ENCODE measurements at places on chromosomes 6 and 20.

GRCh38 chr20:24957326-24958016 is 8.4 kb downstream of the CST7 start:
- DNase-seq, result no peak

DNA sequence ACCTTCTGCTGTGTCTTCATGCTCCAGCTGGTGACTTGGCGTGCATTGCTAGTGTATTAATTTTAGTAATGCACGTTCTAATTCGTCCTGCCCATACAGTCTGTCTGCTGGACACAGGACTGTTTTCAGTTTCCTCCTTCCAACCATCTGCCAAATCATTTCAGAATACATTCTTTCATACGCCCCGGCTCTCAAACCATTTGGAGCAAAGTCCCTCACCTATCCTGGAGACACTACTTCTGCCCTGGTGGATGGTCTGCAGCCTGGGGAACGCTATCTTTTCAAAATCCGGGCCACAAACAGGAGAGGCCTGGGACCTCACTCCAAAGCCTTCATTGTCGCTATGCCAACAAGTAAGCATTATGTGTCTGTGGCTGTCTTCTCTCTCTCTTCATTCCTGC is 60.5 kb downstream of the FNDC1 start:
- no peak for DNase-seq

DNA sequence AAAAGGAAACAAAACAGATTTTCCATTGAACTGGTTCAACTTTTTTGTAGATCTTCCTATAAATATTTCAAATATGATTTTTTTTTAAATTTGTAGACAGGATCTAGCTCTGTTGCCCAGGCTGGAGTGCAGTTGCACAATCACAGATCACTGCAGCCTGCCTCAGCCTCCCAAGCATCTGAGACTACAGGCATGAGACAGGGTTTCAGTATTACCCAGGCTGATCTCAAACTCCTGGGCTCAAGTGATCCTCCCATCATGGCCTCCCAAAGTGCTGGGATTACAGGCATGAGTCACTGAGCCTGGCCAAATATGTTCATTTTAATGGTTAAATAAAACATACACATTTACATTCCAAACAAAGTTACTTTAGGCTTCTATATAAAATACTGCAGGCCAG is 33.6 kb downstream of the SAMHD1 start:
- DNase-seq, result no peak

- DNase-seq, result no peak
These were observed 32.8 kb downstream of the PRDM1 start for GRCh38 chr6:106118835-106119431.

DNA sequence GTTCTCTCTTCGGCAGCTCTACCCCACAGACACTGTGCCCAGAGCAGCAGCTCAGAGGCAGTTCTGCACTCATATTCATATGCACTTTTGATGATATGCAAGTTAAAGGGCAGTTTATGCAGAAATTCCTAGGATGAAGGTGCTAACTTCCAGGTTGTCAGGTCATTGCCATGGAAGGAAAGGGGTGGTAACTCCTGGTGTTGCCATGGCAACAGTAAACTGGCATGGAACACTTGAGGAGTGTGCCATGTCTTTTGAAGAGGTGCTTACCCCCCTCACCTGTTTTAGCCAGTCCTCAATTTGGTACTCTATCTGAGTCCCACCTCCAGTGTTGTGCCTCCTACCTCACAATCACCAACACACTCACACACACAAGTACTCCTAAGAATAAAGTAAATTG is 539.4 kb upstream of the BTBD3 start:
- DNase-seq, result no peak

DNA sequence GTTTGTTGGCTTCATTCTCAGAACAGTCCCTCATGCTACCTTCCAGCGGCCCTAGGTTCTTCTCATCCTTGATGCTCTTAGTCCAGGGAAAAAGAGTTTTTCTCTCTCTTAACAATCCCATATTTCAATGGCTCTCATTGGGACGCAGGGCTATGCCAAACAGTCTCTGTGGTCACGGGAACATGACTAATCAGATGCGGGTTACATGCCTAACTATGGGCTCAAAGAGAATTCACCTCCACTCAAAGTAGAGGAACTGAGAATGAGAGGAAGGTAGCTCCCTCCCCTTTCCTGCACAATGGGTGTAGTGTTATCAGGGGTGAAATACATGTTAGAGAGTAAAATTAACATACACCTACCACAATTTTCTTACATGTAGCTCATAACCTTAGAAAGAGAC is 18.1 kb upstream of the ATRN start:
- no peak for DNase-seq

DNA sequence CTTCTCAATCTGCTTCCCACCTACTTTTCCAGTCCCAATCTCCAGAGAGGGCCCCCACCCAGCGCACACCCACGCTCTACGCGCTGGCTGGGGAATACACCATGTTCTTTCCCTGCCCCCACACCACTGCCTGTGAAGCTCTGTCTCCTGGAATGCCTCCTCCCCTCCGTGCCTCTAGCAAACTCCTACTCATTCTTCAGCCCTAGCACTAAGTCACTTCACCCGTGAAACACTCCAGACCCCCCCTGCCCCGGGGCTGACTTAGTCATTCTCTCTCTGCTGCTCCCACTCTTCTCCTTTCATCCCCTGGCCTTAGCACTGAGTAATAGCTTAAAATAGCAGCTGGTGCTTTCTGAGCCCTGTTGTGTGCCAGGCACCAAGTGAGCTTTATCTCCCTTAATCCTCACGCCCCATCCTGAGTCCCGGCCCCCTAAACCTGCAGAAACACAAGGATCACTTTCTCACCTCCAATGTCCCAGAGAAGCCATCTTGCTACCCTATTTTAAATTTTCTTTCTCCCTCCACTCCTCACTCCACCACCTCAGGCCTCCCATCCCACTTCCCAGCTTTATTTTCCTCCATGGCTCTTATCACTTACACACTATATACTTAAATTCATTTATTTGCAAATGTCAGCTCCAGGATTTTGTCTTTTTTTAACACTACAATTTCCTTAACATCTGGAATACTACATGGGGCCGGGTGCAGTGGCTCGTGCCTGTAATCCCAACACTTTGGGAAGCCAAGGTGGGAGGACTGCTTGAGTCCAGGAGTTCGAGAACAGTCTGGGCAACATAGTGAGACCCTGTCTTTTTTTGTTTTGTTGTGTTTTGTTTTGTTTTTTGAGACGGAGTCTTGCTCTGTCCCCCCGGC is 6.3 kb upstream of the PARD6B start:
- DNase-seq, result no peak

DNA sequence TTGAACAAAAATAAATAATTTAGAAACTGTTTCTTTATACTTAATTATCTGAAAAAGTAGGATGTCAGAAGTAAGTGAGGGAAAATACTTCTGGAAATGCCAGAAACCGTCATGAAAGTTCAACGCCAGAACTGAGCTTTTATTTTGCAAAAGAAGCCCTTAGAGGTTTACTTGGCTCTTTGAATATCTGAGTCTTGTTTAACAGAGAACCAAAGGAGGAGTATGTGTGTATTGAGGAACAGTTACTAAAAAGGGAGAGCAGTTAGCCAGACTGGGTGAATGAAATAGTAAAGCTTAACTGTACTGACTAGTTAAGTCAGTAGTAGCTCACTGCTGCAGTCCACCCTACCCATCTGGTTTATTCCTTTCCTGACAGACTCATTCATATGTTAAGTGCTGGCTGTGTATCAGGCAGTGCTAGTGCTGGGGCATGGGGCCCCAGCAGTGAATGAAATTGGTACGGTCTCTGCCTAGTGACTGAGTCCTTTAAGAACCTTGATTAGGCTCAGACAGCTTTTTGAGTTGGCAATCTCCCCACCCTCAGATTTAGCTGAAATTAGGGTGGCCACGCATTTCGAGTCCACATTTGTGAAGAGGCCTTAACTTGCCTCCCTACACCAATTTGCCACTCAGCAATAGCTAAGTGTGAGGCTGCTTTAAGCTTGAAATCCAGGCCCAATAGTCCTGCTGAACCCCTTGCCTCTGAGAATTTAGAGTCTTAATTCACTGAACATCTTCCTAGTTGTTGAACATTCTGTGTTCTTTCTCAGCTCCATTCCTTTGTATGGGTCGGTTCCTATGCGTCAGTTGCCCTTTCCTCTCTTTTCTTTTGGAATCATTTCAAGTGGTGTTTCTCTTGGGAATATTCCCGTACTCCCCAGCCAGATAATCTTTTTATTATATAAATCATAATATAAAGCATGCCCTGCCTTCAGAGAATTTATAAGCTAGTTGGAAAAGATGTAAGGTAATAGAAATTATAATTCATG is 20.2 kb downstream of the MAP3K4 start:
- DNase-seq, result no peak

GRCh38 chr6:35136185-35136584 is 5.0 kb downstream of the TCP11 start:
- no peak for DNase-seq

GRCh38 chr6:169530752-169531123 is 171.1 kb downstream of the WDR27 start:
- DNase-seq, result no peak

DNA sequence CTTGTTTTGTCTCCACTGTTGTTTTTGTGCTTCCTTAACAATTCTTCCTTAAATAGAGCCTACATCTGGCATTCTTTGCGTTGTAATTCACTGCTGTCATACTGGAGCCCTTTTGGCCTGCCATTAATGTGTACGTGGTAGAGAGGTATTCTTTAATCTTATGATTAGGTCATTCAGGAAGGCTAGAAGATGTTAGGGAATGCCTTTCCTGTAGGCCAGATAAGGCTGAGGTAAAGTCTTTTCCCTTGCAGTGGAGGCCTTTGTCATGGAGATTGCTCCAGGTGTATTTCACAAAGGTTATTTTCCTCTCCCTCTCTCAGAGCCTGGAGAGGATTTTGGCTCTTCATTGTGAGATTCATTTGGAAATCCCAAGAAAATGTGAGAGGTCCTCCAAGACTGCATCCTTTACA is 146.9 kb downstream of the FUT9 start:
- no peak for DNase-seq

DNA sequence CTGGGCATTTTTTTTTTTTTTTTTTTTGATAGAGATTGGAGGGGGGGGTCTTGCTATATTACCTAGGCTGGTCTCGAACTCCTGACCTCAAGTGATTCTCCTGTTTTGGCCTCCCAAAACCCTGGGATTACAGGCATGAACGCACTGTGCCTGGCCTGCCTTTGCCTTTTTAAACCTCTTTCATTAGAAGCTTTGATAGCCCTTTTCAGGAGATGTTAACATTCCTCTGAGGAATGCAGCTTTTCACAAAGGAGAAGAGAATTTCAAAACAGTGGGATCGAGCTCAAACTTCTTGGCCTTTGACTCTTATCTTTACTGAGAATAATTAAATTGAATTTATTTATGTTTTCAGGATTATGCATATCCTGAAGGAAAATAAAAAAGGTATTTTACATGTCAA is 31.3 kb downstream of the SLC26A8 start:
- no peak for DNase-seq

DNA sequence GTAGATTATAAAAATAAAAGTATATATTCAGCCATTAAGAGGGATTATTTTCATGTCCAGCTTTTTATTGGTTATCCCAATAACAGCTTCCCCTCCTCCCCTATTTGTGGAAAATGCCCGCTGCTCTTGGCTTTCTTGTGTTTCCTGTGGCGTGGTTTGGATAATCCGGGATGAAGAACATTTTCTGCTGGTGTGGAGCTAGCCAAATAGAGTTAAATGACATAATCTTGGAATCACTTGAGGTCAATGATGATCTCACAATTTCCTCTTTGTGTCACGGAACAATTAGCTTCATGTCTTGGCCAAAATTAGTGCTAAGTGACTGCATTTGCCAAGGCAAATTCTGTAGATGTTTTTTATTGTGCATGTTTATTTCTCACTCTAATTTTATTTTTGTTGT is 394.0 kb downstream of the LAMA2 start:
- DNase-seq, result no peak

DNA sequence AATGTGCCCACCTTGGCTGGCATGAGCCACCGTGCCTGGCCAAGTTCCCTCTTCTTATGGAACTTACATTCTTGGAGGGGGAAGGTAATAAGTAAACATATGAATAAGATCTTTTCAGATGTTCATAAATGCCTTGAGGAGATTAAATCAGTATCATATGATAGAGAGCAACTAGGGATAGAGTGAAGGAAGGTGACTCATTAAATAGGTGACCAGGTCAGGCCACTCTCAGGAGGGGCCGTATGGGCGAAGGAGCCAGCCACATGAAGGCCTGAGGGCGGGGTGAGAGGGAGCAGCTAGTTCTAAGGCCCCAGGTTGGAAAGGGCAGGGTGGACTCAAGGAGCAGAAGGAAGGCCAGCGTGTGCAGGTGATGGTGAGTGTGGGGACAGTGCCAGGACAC is 91.1 kb downstream of the UST start:
- no peak for DNase-seq

DNA sequence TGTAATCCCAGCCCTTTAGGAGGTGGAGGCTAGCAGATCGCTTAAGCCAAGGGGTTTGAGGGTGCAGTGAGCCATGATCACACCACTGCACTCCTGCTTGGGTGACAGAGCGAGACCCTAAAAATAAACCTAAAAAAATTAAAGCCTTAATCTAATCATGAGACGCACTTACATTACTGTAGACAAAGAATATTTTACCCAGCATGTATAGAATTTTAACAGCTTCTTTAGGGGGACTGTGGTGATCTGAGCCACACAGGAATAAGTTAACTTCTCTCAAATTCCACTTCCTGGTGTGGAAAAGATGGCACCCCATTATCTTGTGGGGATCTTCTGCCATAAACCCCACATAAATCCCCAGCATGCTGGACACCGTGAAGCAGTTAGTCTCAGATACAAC is 2.3 kb upstream of the OOEP start:
- DNase-seq, result no peak

DNA sequence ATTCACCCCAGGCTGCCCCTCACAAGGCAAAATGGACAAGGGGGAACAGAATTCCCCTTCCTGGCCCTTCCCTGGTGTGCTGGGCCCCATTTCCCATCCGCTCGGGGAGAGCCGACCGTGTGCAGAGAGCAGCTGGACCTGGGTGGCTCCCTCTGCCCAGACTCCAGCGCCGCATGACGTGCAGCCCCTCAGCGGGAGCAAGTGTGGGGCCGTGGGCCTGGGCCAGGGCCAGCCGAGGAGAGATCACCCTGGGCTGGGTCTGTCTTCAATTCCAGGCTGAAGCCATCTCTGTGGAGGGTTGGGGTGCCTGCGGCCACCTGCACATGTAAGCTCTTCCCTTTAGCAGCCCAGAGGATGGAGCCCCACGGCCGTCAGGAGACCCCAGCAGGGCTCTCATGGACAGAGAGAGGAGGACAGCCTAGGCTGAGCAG is 241.8 kb downstream of the TTLL2 start:
- DNase-seq, result no peak

DNA sequence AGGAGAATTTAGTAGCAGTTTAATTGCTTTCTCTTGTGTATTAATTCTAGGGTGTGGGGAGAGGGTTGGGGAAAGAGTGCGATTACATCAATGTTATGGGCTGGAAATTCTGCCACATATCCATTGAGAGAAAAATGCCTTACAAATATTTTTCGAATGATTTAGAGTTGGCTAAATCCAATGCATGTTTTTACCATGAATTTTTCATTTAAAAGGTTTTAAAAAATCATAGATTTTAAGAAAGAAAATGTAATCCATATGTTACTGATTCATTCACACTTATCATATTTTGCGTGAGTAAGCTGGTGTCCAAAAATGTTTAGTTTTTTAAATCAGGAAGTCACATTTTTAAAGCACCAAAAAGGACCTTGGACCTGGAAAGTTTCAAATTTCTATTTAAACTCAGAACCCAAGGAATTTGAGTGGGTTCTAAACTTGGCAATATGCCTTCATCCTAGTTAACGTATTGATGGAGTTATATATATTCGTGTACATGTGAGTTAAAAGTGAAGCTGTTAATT is 627.4 kb upstream of the CITED2 start:
- DNase-seq, result no peak

Measured in CD4-positive, alpha-beta T cell treated with Interleukin-17A for 1 hour (primary cell).